ENCODE measurements at places on chromosomes 16 and 17.
A peak's percentile ranks its signal among the peaks of the same experiment; 100 is the strongest.

- peak; percentile 69 for DNase-seq
These were observed 12.7 kb upstream of the ALDOA start for GRCh38 chr16:30052671-30053372.

DNA sequence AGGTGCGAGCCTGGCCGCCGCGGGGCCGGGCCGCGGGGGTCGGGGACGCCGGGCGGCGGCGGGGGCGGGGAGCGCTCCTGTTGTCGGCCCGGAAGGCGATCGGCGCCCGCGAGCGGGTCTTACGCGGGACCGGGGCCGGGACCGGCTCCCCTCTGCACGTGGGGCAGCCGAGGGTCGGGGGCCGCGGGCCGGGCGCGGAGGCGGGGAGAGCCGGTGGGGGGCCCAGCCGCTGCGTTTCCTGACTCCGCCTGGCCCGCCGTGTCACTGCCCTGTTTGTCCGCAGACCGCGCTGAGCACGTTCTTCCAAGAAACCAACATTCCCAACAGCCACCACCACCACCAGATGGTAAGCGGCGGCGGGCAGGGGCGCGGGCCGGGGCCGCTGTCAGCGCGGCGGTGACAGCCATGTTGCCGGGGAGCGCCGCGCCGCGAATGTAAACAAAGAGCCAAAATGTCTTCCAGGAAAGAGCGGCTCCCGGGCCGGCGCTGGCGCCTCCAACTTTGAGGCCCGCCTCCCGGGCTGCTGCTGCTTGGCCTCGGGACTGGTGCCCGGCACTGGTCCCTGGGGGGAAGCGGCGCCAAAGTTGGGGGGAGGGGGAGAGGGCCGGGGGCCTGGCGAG lies 586 bp downstream of the UBALD2 start:
- DNase-seq, result no peak

DNA sequence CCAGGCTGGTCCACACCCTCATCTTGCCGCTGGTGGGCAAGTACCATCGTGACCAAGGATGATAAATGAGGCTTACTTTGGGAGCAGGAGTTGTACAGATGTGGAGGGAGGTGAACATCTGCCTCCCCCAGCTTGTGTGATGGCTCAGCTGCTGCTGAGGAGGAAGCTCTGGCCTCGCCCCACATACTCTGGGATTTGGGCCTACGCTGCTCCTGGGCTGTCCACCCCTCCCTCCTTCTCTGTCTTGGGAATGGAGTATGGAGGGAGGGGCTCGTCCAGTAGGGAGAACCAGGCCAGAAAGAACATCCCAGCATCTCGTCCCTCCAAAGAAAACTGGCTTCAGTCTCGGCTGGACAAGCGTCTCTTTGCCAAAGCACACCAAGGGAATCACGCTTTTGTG lies 134.8 kb upstream of the CDC42EP4 start:
- DNase-seq, result no peak

DNA sequence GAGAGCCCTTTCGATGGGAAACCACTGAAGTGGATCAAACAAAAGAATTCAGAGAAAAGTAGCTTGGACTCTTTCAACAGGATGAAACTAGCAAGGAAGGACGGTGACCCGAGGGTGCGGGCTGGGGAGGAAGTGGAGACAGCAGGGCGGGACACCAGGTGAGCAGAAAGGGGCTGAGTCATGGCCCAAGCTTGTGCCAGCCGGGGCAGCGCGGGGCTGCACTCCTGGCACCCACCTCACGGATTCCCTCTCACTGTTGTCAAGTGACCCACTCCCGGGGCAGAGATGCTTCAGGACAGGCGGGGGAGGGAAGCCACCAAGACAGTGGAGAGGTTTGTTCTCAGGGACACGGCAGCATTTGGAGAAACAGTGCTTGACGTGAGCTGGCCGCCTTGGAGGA lies 10.7 kb upstream of the RNF222 start:
- DNase-seq, result no peak

- DNase-seq, result no peak
These were observed 12.5 kb downstream of the SLC43A2 start for GRCh38 chr17:1616101-1616500.

DNA sequence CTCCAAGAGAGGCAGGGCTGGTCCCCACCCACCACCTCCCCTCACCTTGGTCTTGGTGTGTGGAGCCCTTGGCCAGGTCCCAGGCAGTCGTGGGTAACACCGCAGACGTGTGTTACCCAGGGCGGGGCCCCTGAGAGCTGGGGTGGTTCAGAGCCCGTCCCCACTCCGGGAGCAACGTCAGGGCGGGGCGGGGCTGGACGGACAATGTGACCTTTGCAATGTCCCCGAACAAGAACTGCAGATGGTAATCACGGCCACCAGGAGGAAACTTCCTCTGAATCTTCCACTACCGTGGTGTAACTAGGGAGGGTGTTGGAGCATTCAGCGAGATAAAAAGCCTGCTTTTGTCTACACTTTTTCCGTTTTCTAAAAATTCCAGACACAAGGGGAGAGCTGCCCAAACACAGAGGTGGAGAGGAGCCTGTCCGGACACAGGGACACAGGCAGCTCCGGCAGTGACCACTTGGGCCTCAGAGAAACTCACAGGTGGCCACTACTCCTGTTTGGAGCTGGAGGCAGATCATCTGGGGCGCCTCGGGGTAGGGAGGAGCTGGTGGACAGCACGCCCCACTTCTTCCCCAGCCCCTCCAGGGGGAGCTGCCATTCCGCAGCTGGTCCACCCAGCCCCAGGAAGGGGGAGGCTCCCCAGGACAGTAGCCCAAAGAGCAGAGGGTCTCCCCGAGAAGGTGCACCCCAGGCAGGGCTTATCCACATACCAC lies 14.2 kb upstream of the SLC38A10 start:
- peak; percentile 76 for DNase-seq
